ENCODE measurements at places on chromosomes 1 and 21. TPM values are rescaled to one million over a fixed set of nuclear protein-coding genes. Genes with fewer than 3 reads are reported as not detected.

- no peak for DNase-seq
Observed at GRCh38 chr1:209171151-209171550, 412.4 kb upstream of the CAMK1G start.

- no peak for DNase-seq
Observed at GRCh38 chr1:236875975-236876374, 80.9 kb downstream of the MTR start.

DNA sequence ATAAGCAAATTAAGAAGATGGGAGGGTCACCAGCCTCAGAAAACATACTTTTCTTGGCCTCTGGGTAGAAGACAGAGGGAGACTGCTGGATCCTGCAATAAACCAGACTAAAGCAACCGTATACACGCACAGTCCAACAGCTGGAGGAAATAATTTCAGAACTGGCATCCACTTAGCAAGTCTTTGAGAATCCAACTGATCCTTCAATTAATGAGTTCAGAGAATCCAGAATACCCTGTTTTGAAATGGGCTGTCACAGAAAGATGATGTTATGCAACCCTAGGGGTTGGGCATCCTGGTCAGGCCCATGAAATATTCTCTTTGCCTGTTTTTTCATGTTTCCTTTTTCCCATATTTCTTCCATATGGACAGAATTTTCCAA, 134.0 kb upstream of the MAGI3 start:
- DNase-seq, result no peak

DNA sequence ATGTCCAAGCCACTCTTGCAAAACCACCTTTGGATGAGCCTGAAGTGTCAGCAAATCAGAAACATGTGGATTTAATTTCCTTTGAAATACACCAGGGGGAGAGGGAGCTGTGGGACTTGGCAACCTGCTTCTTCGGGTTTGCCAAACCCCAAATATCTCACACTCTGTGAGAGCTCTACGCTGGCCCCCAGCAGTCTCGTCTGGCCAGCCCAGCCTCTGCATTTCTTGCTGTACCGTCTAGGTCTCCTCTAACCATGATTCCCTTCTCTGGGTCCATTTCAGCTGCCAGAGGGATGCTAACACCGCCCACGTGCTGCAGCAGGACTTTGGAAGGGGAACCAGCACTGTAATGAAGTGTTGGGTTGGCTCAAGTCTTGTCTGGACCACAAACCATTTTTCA, 114.6 kb downstream of the MRPS6 start:
- DNase-seq, result no peak

GRCh38 chr1:182381962-182382819, 9.4 kb downstream of the GLUL start:
- DNase-seq, result no peak

- DNase-seq, result no peak
Observed at GRCh38 chr1:105083611-105084010, 1333.9 kb downstream of the AMY1C start.

DNA sequence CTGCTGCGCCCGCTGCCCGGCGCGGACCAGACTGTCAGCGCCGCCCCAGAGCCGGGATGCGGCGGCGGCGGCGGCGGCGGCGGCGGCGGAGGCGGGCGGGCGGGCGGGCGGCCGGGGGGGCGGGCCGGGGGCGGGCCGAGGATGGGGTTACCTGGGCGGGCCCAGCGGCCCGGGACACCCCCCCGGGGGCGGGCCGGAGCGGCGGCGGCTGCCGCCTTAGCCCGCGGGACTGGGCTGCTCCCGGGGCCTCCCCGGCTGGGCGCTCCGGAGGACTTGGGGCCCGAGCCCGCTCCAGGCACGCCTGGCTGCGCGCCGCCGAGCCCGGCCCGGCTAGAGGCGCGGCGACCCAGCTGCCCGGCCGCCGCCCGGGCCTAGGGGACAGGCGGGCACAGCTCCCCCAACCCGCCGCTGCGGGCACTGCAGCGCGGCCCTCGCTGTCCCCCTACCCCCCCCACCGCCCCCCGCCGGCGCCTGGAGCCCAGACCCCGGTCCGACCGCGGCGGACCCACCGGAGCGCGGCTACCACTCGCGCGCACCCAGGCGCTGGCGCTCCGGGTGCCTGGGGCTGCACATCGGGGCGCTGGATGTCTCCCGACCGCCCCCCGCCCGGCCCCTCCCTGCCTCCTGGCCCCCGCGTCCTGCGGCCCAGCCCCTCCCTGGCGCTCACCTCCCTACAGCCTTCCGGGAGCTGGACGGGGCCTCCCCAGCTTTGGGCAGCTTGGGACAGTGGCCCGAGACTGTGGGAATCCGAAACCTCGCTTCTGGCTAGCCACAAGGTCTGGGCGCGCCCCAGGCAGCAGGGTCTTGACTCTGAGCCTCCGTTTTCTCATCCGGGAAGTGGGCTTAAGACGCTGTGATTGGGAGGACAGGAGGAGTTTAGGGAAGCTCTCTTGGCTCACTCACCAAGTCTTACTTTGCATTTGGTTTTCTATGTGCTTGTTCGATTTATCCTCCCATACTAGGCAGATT, at the start of gene WNT4:
WNT4 (minus strand) TSS at position 33 of the 969 bp plus-strand sequence. CDS start 175 bp downstream, outside the sequence.
- peak; percentile 18 for DNase-seq

GRCh38 chr1:29240986-29241385, 4.7 kb downstream of the PTPRU start:
- DNase-seq, result no peak

- no peak for DNase-seq
Observed at GRCh38 chr1:47937586-47938254, 59.5 kb downstream of the TRABD2B start.

- peak; percentile 87 for DNase-seq
Observed at GRCh38 chr1:6603915-6604558, 1.4 kb upstream of the KLHL21 start.

DNA sequence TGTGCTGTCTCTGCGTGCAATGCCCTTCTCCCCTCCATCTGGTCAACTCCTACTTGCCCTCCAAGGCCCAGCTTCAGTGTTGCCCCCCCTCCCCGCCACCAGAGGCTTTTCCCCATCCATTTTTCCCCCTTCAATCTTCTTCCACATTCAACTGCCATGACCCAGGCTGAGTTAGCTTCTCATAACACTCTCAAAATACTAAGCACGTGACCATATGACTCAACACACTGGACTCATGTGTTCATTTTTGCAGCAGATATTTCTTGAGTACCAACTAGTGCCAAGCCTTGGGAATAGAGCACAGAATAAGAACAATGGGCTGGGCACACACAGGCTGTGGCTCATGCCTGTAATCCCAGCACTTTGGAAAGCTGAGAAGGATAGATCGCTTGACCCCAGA, 132.1 kb downstream of the IGSF21 start:
- no peak for DNase-seq

DNA sequence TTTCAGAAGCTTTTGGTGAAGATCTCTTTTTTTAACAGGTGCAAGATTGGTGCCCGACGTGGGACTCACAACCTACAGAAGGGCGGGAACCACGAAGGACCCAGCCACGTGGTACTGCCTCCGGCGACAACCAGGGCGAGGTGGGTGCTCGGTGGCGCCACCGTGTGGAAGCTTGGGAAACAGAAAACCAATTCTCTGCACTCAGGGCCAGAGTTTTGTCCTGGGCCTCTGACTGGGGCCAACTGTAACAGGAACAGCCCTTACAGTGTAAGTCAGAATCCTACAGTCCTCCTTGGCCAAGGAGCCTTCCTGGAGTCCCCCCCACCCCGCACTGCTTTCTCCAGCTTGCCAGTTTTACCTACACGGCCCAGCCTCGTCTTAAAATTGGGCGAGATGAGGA, 11.6 kb upstream of the S100A7A start:
- peak; percentile 7 for DNase-seq

- peak; percentile 80 for DNase-seq
Observed at GRCh38 chr1:222996310-222996975, 146.6 kb downstream of the TLR5 start.

DNA sequence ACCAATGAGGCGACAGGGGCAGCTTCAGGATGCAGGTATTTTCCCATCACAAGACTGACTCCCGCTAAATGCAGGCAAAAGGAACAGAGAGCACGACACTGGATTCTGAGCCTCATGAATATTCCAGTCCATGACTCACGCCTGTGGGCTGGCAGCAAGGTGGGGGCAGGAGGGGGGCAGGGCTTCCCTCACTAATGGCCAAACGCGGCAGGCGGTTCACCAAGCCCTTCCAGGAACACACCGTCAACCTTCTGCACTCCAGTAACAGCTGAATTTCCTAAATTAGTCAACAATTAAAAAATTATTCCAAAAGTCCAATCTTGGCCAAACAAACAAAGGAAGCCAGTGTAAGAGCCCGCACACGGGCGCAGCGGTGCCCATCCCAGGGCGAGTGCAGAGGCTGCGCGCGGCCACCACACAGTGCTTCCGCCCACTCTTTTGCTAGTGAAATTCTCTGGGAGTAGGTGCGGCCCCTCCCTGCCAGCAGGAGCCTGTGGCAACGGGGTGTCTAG, 12.5 kb upstream of the GPR153 start:
- DNase-seq, result peak; percentile 21

DNA sequence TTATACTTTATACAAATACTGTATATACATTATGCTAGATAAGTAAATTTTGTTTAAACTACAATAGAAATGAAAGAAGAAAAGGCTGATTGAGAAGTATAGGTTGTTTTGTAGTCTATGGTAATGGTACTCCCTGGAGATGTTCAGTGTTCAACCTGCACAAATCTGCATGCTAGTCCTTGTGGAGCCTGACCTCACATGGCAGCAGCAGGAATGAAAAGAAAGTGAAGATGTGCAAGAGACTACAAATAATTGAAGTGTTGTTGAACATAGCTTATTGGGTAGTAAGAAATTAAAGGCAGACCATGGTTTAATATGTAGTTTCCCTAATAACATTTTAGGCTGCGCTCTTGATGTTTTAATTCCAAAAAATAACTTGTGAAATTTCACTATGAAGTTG, 201.2 kb downstream of the TGFB2 start:
- peak; percentile 31 for DNase-seq

DNA sequence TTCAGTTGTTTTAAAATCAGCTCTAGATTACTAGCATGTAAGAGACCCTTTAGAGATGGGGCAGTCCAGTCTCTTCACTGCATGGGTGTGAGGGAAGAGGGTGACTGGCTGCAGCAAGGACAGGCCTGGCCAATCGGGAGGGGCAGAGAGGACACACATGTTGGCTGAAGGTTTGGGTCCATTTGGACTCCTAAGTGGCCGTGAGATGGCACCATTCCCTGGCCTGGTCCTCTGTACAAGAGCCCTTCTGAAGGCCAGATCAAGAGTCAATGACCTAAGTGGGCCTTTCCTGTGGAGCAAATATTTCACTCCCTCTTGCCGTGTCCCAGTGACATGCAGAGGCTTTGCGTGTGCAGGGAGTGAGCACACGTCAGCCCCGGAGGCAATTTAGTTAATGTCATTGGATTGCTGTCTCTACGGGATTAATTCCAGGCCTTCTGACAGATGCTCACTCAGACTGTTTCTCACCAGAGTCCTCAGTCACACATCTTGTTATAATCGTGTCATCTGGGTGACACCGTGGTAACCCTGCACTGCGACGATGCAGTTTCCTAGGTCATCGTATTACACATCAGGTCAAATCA, 613.0 kb downstream of the NPHP4 start:
- DNase-seq, result no peak

DNA sequence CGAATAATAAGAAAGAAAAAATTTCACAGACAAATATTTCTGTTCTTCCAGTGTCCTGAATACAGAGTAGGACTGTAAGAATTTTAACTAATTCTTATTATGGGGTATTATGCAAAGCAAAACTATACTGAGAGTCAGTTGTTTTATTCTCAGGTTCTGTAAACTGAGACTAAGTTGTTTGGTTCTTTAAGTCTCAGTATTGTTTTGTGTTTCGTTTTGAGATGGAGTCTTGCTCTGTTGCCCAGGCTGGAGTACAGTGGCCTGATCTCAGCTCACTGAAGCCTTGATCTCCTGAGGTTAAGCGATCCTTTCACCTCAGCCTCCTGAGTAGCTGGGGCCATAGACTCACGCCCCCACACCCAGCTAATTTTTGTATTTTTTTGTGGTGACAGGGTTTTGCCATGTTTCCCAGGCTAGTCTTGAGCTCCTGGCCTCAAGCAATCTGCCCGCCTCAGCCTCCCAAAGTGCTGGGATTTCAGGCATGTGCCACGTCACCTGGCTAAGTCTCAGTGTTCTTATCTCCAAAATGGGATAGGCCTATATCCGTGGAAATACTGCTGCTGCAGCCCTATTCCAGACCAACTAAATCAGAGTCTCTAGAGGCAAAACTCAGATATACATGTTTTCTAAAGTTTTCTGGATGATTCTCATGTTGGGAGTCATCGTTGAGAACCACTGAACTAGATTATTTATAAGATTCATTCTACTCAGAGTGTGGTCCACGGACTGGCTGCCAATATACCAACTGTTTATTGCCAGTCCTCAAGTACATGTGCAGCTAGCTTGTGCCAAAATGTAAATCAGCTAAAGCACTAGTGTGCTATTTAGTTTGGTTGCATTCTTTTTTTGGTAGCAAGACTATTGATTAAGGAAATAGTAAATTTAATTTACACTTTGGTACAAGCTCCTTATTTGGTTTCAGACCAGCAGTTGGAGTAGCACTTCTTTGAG, 116.6 kb downstream of the HS2ST1 start:
- no peak for DNase-seq

DNA sequence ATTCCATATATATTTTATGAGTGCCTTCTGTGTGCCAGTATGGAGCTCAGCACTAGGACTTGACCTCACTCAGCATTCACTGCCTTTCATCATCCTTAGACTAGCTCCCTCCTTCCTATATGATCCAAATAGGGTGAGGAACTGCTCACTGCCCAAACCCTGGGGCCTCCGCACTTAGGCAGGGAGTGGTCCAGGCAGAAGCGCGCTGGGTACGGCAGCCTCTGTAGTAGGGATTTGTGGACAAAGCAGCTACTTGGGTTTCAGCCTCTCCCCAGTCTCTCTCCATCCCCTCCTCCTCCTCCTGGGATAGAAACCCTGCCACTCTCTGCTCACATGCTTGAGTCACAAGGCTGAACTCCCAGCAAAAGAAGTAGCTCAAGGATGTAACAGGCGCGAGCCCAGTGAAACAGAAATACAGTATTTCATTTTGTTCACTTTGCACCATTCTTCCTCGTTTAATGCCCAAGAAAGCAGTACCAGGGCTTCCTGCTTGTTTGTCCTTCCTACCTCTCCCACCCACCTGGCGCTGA, 32.9 kb downstream of the PLEKHA6 start:
- no peak for DNase-seq

- DNase-seq, result no peak
Observed at GRCh38 chr1:196440711-196441110, 167.5 kb downstream of the KCNT2 start.

The GUCA2B gene
- not detected for total RNA-seq

The ASAP3 gene
- total RNA-seq, result 3.4 TPM

The SLAMF7 gene
- total RNA-seq, result not detected

The MYBPH gene
- not detected for total RNA-seq

The OR2W3 gene
- total RNA-seq, result not detected

The KRTAP10-5 gene
- total RNA-seq, result not detected

The IL23R gene
- total RNA-seq, result not detected

The SPRR2F gene
- total RNA-seq, result not detected

The IFI44L gene
- 0.44 TPM for total RNA-seq

The GJC2 gene
- total RNA-seq, result 18.3 TPM

The NTMT2 gene
- total RNA-seq, result not detected

Data from lung microvascular endothelial cell (primary cell).